ENCODE measurements at places on chromosomes 5 and 9. TPM values are rescaled to one million over a fixed set of nuclear protein-coding genes. Genes with fewer than 3 reads are reported as not detected.

DNA sequence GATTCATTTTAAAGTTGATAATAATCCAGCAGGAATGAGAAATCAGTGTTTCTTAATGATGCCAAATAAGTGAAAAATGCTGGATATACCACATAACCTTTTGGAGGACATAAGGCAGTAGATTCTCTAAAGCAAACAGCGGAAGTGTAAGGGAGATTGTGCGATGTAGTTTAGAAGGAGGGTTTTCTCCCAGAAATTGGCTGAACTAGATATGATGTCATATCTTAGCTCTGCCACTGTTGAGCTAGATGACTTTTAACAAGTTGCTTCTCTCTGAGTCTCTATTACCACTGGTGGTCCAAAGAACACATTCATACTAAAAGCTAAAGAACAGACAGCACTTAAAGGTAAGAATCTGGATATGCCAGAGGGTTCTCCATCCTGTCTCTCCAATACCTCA is 107.0 kb downstream of the NR6A1 start:
- no peak for DNase-seq

GRCh38 chr5:169196059-169196458 is 104.9 kb downstream of the SLIT3 start:
- DNase-seq = no peak

DNA sequence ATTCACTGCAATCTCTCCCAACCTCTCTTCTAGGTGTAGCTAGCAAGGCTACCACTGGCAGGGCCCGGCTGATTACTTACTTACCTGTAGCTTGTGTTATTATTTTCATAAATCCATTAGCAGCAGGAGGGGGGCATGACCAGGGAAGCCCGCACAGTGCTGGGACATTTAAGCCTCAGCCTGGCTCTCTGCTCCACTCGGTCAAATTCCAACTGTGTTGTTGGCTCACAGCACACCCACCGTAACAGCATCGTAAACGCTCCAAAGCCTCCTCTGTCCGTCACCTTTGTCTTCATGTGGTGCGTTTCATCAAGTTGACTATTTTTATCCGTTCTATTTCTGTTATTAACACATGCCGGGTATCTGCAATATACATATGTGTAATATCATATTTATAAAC is 264.7 kb downstream of the NSG2 start:
- DNase-seq = no peak

GRCh38 chr9:441126-441525 is 226.5 kb downstream of the DOCK8 start:
- DNase-seq = no peak

DNA sequence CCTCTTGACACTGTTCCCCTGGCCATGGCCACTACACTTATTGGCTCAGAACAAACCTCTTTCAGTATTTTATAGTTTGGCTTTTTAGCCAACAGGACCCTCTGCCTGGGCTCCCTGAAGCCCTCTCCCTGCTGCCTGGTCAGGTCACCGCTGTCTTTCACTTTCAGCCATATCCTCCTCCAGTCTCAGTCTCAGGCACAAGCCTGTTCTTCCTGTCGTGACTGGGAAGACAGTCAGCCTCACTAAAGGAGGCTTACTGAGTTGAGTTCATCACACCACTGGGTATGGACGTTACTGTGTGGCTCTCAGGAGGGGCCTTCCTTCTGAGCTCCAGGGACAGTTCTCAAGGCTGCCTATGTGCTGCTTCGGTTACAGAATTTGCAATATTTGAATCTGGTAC is 2.0 kb downstream of the QSOX2 start:
- DNase-seq = no peak

- DNase-seq = no peak
These were observed 27.9 kb downstream of the KDM4C start for GRCh38 chr9:6785682-6786081.

- DNase-seq = no peak
These were observed 94.0 kb upstream of the RAPGEF1 start for GRCh38 chr9:131833906-131834305.

GRCh38 chr5:10896016-10896415 is 135.0 kb upstream of the DAP start:
- no peak for DNase-seq

GRCh38 chr5:178289438-178289837 is 56.8 kb upstream of the PHYKPL start:
- peak; percentile 1 for DNase-seq

Gene ITGA1
- 4.3 TPM for polyA plus RNA-seq

Data from pancreas (tissue), 10 donors.